Gastrocnemius medialis (tissue), 4 donors: ENCODE measurements at places on chromosomes 12 and 14. TPM values are rescaled to one million over a fixed set of nuclear protein-coding genes. Genes with fewer than 3 reads are reported as not detected.

Gene TBC1D30
- total RNA-seq: 0.76 TPM

Gene SUSD6
- 11.9 TPM for total RNA-seq

Gene HOXC10
- 48.3 TPM for total RNA-seq

Gene NOPCHAP1
- 3.4 TPM for total RNA-seq

Gene PLA2G1B
- not detected for total RNA-seq

Gene TMCC3
- total RNA-seq: 51.6 TPM

Gene KITLG
- 5.1 TPM for total RNA-seq

Gene KLHL42
- total RNA-seq: 5.3 TPM

Gene TSPAN19
- not detected for total RNA-seq

Gene GPR68
- 0.07 TPM for total RNA-seq

Gene RPL10L
- total RNA-seq: not detected

Gene PTPRR
- not detected for total RNA-seq

Gene GALNT6
- total RNA-seq: 0.44 TPM

Gene KRT79
- not detected for total RNA-seq

Gene ANAPC5
- 128 TPM for total RNA-seq

Gene OTOGL
- not detected for total RNA-seq

Gene ZNF891
- 1.5 TPM for total RNA-seq

Gene PSMC6
- 166 TPM for total RNA-seq

Gene OR10G2
- not detected for total RNA-seq

Gene HSPA2
- 81.7 TPM for total RNA-seq

Gene CEBPE
- total RNA-seq: not detected
